ENCODE measurements at places on chromosomes 2 and 18. TPM values are rescaled to one million over a fixed set of nuclear protein-coding genes. Genes with fewer than 3 reads are reported as not detected.
A peak's percentile ranks its signal among the peaks of the same experiment; 100 is the strongest.

GRCh38 chr2:172281648-172282570, 145.5 kb upstream of the ITGA6 start:
- no peaks in the 10 kb centered on the region for H3K27me3 ChIP-seq
- no peak overlapping the region for H3K27ac ChIP-seq
- peaks cover 25% of the 10 kb centered on the region for H3K4me1 ChIP-seq

DNA sequence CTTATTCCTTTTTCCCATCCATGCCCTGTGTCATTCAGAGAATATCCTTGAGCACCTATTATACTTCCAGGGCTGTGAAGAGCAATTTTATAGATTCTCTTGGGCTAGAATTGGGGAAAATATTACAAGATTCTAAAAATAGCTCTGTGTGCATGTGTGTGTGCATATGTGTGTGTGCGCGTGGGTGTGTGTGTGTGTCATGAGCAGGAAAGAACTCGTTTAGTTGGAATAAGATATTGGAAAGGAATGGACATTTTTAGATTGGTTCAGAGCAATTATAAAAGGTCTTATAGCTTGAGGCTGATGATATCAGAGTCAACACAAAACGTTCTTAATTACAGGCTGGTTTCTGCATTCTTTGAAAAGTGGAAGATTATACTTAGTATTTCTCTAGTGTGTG, 212.1 kb upstream of the COPS8 start:
- H3K4me3 ChIP-seq: no peak overlapping the region
- peaks cover 37% of the 10 kb centered on the region for H3K4me1 ChIP-seq
- no peaks in the 10 kb centered on the region for H3K27me3 ChIP-seq
- no peak for DNase-seq
- no peak overlapping the region for H3K27ac ChIP-seq

DNA sequence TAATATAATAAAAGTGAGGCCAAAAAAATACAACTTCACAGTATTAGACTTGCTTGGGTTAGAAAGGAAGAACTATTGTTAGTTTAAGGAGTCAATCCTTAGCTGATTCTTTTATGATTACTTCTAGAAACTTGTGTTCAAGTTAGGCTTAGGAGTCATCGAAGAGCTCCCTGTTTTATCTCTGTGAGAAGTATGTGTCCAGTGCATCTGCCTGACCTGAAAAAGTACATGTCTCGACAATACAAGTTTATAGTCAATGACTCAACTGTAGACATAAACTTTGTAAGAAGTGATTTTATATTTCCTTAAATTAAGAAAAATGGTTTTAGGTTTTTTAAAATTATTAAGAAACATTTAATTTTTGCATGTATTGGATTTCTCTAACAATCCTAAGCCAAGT, 571.2 kb downstream of the ZEB2 start:
- peak overlapping the region; percentile 22 for H3K27ac ChIP-seq
- H3K4me1 ChIP-seq: peaks cover 9% of the 10 kb centered on the region
- no peaks in the 10 kb centered on the region for H3K27me3 ChIP-seq
- H3K36me3 ChIP-seq: no peaks in the 10 kb centered on the region
- DNase-seq: no peak

GRCh38 chr18:63365876-63366212, 1.2 kb downstream of the KDSR start:
- no peak for DNase-seq
- H3K4me1 ChIP-seq: peaks cover 32% of the 10 kb centered on the region
- H3K27me3 ChIP-seq: no peaks in the 10 kb centered on the region
- peaks cover 17% of the 10 kb centered on the region for H3K36me3 ChIP-seq
- H3K4me3 ChIP-seq: peak overlapping the region; percentile 89

GRCh38 chr2:72261076-72261475, 113.4 kb upstream of the CYP26B1 start:
- H3K27ac ChIP-seq: no peak overlapping the region
- H3K36me3 ChIP-seq: no peaks in the 10 kb centered on the region
- H3K27me3 ChIP-seq: no peaks in the 10 kb centered on the region
- H3K4me3 ChIP-seq: no peak overlapping the region

PKDCC gene
- total RNA-seq: 146 TPM
